AG09309 (cell line): ENCODE measurements at places on chromosomes 5 and 9.

GRCh38 chr5:67283275-67283987 is 86.8 kb upstream of the CD180 start:
- no peak for DNase-seq

DNA sequence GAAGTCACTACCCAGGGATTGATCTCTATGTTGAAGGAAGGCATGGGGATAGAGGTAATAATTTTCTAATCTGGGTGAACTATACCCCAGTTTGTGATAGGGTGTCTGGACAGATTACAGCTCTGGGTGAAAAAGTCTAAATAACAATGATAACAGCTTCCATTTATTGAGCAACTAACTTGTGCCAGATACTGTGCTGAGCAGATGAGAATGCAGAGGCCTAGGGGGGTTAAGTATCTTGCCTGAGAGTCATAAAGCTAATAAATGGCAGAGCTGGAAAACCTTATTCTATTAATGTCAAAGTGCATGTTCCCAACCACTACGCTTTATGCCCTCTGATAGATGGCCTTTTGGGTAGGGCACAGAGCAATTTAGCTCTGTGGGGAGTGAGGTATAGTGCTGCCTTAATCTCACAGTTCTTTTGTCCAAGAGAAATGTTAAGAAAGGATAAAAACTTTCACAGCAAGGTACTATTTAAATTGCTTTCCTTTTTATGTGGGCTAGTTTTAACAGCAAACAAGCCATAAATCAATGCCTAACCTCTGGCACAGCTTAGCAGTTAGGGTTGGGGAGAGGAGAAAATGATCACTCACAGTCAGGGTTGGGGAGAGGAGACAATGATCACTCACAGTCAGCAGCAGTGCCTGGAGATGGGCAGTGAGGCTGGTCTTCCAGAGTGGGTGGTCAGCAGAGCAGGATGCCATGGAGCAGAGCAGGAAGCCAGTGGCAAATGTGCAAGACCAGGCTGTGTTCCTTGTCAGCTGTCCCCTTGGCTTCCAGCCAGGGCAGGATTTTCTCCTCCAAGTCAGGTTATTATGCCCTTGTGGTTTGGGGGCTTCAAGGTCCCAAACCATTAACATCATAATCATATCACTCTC is 187.0 kb downstream of the CARTPT start:
- DNase-seq = no peak

GRCh38 chr5:180798193-180798592 is 4.4 kb downstream of the MGAT1 start:
- DNase-seq = no peak

DNA sequence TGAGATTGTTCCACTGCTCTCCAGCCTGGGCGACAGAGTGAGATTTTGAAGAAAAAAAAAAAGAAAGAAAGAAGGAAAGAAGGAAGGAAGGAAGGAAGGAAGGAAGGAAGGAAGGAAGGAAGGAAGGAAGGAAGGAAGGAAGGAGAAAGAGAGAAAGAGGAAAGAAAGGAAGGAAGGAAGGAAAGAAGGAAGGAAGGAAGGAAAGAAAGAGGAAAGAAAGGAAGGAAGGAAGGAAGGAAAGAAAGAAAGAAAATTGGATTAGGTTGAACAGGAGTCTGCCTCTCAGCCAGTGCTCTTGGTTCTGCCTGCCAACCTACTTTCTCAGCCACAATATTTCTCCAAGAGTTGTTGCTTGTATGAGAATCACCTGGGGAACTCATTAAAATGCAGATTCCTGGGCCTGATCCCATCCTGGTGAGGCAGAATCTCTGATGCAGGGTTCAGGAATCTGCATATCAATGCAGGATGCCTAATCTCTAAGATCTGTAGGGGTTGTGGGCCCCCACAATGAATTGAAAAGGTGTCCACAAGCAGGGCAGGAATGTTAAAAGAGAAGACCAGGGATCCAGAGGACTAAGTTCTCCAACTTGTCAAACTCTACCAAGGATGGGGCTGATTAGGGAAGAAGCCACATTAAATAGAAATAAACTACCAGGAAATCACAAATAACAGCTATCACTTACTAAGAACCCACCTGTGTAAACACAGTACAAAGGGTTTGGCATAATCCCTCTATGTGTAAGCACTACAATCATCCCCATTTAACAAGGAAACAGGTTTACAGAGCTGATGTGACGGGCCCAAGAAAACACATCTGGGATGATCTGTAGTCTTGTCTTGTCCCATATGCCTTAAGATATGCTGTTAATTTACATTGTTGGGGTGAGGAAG is 23.4 kb upstream of the GALNT10 start:
- DNase-seq = no peak
